Stimulated activated effector memory CD8-positive, alpha-beta T cell treated with anti-CD3 and anti-CD28 coated beads, Interleukin-12 subunit alpha, Interleukin-12 subunit beta, amount 100 ng/mL, for 72 hours (primary cell): ENCODE measurements at places on chromosomes 11 and 22.

- DNase-seq: no peak
Observed at GRCh38 chr11:128725630-128726319, 31.9 kb downstream of the FLI1 start.

- no peak for DNase-seq
Observed at GRCh38 chr22:34160141-34160783, 240.0 kb upstream of the LARGE1 start.

- DNase-seq: no peak
Observed at GRCh38 chr11:82930229-82930628, 28.7 kb downstream of the DDIAS start.

- no peak for DNase-seq
Observed at GRCh38 chr22:39717099-39717498, 146.5 kb downstream of the CACNA1I start.

GRCh38 chr11:65653229-65654225 is 9.2 kb downstream of the RELA start:
- no peak for DNase-seq

GRCh38 chr11:134995741-134996140 is 583.7 kb upstream of the B3GAT1 start:
- no peak for DNase-seq

DNA sequence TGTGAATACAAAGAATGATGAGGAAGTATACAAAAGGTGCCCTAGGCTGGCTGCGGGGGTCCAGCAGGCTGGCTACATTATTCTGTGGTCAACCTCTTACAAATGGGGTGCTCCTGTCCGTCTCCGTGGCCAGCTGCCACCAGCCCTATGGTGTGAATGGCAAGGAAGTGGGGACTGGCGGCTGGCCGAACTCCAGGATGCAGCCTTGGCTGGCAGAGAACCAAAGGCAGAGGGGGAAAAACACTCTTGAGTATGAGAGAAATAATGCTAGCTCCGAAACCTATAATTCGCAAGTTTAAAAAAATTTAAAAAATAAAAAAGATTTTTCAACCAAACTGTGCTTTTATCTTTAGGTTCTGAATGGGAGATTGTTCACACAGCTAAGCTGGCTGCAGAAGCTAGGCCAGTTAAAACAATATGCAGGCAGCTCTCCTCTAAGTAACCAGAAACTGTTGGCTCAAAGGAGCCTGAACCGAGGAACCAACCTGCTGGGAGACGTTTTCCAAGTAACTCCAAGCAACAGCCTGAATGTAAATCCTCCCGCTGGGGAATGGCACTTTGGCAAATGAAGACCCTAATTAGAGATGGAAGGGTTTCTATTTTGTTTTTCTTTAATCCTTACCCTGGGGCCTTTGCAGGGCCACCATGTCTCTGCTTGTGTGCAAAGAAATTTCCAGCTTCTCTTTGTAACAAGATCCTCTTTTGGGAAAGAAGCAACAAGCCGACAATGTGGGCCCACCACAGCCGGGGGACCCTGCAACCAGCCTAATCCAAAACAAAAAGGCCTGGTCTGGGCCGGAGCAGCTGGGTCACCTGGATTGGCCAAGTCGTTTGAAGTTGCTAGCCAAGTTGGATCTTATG is 50.2 kb downstream of the C22orf31 start:
- no peak for DNase-seq

GRCh38 chr11:65290448-65291165 is 24.1 kb upstream of the CDC42EP2 start:
- DNase-seq: no peak

GRCh38 chr11:68044145-68044813 is 5.5 kb downstream of the TCIRG1 start:
- DNase-seq: no peak

GRCh38 chr11:100920593-100920992 is 209.0 kb downstream of the PGR start:
- no peak for DNase-seq

GRCh38 chr22:47102648-47103047 is 340.2 kb downstream of the TBC1D22A start:
- no peak for DNase-seq

- no peak for DNase-seq
Observed at GRCh38 chr11:17768547-17768946, 34.0 kb downstream of the KCNC1 start.

- no peak for DNase-seq
Observed at GRCh38 chr11:17923217-17923616, 89.6 kb downstream of the SERGEF start.

- peak; percentile 50 for DNase-seq
Observed at GRCh38 chr22:48574776-48575617, 1252.7 kb downstream of the BRD1 start.

DNA sequence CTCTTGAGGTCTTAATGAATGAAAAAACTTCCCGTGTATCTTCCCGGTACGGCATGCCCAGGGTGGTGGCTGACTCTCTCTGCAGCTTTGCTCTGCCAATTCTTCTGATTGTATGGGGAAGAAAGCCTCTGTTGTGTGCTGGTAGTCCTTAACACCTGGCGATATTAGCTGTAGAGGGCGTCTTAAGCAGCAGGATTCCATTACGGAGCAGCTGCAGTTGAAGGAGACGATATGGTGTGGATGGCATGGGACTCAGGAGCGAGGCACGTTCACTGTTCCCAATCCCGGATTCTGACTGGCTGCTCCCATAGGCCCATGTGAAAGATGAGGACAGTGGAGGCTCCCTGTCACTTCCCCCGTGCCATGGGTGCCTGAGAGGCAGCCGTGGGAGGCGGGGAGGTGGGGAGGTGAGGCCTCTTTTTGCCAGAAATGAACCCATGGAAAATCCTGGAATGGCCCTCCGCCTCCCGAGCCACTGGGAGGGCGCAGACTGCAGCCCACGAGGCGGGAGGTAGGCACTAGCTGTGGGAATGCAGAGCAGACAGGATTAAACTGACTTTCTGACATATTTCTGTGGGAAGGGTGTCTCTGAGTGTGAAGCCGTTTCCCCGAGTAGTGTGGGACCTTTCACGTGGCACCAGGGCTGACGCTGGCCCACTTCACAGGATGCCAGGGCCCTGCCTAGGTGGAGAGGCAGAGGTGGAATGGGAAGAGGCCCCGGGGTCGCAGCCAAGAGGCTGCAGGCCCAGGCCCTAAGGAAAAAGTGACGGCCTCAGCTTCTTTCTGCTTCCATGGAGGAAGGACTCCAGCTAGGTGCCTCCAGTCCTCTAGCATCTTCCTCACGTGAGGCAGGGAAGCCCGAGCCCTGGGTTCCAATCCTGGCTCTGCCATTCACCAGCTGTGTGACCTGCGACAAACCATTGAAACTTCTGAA is 121.4 kb upstream of the CD82 start:
- DNase-seq: no peak

DNA sequence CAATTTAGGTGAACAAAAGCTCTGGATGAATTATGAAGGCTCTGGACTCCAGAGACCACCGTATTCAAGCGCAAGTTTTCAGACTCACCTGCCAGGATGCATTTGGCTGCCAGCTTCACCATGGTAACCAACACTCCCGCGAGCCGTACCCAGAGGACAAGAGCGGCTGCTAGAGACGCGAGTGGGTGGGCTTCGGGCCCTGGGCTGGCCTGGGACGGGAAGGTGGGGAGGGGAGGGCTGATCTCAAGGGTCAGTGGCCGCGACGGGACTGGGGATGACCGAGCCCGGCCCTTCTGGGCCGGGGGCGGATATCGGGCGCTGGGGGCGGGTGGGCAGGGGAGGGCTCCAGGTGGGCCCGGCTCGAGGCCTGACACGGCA is 344 bp downstream of the IFT27 start:
- DNase-seq: peak; percentile 5

GRCh38 chr11:13223112-13223511 is 54.5 kb upstream of the BMAL1 start:
- no peak for DNase-seq

DNA sequence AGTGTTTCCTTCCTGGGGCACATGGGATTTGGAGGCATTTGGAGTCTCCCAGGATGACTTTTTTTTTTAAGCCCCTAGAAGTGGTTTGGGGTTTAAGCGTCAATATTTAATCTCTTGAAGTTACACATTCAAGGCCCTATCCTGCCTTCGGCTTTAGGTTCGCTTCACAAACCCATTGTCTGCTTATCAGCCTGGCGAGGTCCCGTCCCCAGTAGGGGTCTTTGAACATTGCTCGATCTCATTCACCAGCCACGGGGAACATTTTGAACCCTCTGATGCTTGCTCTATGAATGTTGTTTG is 75.9 kb downstream of the KCNQ1 start:
- DNase-seq: no peak

GRCh38 chr22:31085493-31085824 is 4.3 kb downstream of the SMTN start:
- no peak for DNase-seq

DNA sequence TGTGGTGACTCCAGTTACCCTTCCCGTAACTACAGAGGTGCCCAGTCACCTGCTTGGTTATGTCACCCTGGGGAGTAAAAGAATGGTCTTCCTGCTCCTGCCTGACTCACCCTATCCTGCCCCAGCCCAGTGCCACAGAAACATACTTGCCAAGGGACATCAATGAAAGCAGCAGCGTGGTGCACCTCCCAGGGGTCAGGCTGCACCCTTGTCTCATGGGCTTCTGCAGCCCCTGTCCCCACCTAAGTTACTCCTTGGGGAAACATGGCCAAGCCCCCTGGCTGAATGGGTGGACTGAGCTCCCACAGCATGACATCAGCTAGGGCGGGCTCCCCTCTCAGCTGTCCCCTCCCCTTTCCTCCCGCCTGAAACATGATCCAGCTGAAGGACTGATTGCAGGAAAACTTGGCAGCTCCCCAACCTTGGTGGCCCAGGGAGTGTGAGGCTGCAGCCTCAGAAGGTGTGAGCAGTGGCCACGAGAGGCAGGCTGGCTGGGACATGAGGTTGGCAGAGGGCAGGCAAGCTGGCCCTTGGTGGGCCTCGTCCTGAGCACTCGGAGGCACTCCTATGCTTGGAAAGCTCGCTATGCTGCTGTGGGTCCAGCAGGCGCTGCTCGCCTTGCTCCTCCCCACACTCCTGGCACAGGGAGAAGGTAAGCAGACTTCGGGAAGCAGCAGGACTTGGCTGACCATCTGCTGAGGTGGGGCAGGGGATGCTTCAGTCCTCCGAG is at the start of gene HTR3A:
TSS of gene HTR3A (plus strand) at position 368 of the 730 bp plus-strand sequence. CDS start at position 586, 218 bp downstream.
- DNase-seq: no peak

GRCh38 chr22:48071828-48072227 is 1309.4 kb downstream of the TBC1D22A start:
- no peak for DNase-seq

GRCh38 chr11:38438091-38438490 is 1840.1 kb upstream of the RAG2 start:
- no peak for DNase-seq

- DNase-seq: no peak
Observed at GRCh38 chr22:36741968-36742367, 34.0 kb downstream of the IFT27 start.

- DNase-seq: no peak
Observed at GRCh38 chr22:22681221-22681739, 36.9 kb downstream of the GGTLC2 start.

GRCh38 chr11:115891581-115891980 is 387.4 kb upstream of the CADM1 start:
- DNase-seq: no peak

- no peak for DNase-seq
Observed at GRCh38 chr11:12806113-12806512, 131.9 kb downstream of the TEAD1 start.

DNA sequence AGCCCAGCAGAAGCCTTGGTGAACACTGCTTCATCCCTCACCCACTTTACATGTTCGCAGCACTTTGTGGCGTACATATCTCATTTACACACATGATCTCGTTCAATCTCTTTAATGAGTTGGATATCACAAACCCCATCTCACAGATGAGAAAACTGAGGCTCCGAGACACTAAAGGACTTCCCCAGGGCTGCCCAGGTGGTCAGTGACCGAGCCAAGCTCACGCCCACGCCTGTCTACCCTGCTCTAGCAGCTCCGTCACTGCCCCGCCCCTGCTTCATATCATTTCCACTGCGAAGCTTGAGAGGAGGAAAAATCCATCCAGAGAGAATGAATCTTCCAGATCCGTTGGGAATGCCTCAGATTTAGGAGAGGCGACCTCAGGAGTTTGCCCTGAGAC is 11.8 kb upstream of the DSCAML1 start:
- DNase-seq: no peak

- DNase-seq: no peak
Observed at GRCh38 chr22:45889093-45889538, 87.8 kb downstream of the WNT7B start.

GRCh38 chr11:101456812-101457211 is 127.0 kb downstream of the TRPC6 start:
- no peak for DNase-seq

- DNase-seq: no peak
Observed at GRCh38 chr22:46081036-46081830, 69.1 kb upstream of the PPARA start.

DNA sequence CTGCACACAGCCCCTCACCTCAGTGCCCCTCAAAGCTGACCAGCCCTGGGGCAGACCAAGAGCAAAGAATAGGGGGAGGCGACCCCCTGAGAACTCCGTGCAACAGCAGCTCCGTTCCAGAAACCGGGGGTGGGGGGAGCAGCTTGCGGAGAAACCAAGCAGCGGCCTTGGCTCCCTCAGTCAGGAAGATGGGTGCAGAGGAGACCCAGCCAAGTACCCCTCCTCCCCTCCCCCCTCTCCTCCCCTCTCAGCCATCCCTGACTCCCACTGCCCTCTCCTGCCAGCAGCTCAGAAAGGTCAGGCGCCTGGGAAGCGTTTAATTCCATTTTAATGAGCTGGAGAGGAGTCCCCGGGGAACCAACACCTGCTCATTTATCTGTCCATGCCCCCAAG is 78.9 kb downstream of the PDE2A start:
- no peak for DNase-seq

DNA sequence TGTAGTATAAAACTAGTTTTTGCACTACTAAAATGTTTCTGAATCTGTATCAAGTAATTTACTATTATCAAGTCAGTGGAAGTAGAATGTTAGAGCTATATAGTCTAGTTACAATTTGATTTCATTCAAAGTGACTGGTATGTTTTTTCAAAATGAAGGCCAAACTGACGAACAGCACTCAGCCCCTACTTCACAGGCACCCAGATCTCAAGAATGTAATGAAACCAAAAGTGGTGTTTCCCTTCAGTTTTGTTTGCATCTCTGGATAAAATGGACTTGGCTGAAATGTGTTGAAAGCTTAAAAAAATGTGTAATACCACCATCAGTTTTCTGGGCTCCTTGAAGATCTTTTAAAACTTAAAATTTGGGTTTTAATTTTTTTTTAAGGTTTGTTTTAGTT is 46.4 kb downstream of the QSER1 start:
- no peak for DNase-seq

- DNase-seq: no peak
Observed at GRCh38 chr11:40080434-40080833, 1379.0 kb downstream of the LRRC4C start.

DNA sequence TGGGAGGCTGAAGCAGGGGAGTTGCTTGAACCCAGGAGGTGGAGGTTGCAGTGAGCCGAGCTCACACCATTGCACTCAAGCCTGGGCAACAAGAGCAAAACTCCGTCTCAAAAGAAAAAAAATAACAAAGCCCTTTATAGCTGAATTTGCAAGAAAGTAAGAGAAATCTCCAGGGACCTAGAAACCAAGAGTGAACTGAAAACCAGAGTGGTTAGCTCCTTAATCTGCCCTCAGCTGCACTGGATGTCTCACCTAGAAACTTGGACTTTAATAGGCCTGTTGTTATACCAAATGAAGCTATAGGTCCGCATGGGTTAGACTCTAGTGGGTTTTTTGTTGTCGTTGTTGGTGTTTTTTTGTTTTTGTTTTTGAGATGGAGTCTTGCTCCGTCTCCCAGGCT is 4.1 kb downstream of the NEU3 start:
- no peak for DNase-seq

GRCh38 chr11:120335556-120335907 is 681 bp upstream of the ARHGEF12 start:
- no peak for DNase-seq
